ENCODE measurements at places on chromosomes 7 and 10.

GRCh38 chr10:117694190-117694589 lies 151.6 kb downstream of the EMX2 start:
- no peak for DNase-seq

- DNase-seq, result no peak
Measured at GRCh38 chr10:13095094-13095493, 4.9 kb upstream of the OPTN start.

DNA sequence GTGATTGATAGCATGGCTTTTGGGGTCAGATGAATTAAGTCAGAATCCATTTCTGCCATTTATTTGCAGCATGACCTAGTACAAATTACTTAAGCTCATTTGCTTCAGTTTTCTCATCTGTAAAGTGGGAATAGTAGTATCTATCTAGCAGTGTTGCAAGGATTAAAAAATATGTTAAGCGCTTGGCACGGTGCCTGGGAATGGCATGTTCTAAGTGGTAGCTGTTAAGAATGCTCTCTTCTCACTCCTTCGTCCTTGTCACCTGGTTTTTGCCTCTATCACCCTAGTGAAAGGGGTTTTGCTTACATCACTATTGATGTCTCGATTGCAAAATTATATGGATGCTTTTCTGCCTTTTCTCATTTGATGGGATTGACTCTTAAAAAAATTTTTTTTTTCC lies 7.4 kb downstream of the TMEM248 start:
- DNase-seq, result no peak

- DNase-seq, result no peak
Measured at GRCh38 chr7:40717242-40717641, 582.4 kb downstream of the SUGCT start.

DNA sequence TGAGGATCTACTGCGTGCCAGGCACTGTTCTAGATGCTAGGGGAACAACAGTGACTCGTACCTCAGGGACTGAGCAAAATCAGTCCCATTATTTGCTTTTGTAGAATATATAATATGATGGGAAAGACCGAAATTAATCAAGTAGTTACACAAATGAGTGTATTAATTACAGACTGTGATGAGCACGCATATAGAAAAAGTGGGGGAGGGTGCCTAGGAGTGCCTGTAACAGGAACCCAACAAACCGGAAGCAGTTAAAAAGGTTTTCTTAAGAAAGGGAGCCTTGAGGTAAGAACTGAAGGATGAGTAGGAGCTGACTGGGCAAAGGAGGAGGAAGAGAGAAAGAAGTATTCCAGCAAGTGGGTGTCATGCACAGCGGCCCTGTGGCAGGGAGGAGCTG lies 28.2 kb upstream of the IL6 start:
- no peak for DNase-seq

GRCh38 chr7:33921216-33921938 lies 16.0 kb downstream of the BMPER start:
- DNase-seq, result no peak

GRCh38 chr10:104650072-104650471 lies 9.0 kb downstream of the SORCS3 start:
- no peak for DNase-seq

DNA sequence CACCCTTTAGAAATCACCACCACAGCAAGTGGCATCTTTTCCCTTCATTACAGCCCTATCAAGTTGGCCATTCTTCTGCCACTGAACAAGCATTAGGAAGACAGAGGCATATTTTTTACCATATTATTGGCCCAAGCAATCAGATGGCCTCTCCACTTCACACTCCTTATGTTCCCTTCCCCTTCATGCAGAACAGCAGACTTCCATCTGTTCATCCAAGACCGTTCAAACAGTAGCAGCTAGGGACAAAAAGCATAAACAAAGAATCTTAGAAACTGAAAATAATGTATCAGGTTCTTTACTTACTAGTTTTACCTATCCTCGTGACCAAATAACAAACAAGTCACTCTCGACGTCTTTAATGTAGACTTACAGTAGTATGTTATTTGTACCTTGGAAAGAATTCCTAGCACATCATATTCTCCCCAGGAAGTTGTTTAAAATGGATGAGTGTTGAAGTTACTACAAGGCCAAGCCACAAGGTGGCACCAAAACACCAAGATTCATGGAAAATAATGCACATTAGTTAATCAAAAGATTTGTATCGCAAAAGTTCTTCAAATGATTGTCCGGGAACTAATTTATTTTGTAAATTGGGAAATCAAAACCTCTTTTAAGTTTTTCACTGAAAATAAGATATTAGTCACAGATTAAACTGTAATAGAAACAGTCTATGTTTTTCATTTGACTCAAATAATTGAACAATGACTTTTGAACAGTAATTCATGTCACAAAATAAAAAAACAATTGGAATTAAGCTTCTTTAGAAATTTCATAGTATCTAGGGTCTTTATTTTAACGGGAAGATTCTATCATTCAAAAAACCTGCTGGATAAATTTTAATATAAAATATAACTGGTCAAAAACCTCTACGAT lies 112.1 kb downstream of the VPS41 start:
- DNase-seq, result peak; percentile 22

DNA sequence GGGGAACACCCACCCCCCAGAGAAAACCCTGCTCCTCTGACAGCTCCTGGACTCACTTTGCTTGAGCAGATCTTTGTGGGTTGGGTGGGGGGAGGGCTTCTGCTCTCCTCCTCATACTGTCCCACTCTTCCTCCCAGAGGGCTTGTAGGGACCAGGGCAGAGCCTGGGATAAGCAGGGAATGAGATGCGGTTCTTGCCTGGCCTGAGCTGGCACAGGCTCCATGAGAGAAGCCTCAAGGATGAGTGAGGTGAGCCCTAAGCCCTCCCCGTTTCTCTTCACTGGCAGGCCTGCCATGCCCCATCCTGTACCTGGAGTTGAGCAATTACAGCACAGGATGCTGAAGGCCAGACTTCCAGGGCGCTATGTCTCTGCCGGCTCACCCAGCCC lies 134.7 kb downstream of the ADAM12 start:
- no peak for DNase-seq

DNA sequence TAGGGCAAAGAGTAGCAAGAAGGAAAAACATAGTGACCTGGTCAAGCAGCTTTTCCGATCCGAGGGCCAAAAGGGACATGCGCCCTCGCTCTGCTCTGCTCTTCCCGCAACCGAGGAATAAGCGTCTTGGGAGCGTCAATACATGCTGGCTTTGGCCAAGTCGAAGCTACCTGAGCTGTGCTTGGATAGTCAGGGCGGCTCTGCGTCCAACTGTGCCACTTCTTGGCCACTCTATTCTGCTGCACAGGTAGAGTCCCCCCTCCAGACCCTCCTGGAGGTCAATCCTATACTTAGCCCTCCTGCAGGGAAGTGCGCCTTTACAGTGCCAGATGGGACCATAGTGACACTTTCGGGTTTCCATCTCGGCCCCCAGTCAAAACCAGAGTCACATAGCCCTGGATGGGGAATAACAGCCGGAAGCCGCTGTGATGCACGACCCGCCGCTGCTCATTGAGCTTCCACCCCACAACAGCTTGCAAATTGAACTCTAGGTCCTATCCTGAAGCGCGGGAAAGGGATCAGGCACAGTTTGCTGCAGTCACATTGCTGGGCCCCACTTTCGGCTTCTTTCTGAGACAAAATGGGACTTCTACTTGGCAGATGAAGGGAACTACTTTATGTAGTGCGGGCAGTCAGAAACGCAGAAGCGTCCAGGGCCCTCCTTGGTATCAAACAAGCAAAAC lies 1.1 kb upstream of the HPSE2 start:
- DNase-seq, result no peak

- no peak for DNase-seq
Measured at GRCh38 chr10:117830787-117831212, 215.9 kb downstream of the RAB11FIP2 start.

DNA sequence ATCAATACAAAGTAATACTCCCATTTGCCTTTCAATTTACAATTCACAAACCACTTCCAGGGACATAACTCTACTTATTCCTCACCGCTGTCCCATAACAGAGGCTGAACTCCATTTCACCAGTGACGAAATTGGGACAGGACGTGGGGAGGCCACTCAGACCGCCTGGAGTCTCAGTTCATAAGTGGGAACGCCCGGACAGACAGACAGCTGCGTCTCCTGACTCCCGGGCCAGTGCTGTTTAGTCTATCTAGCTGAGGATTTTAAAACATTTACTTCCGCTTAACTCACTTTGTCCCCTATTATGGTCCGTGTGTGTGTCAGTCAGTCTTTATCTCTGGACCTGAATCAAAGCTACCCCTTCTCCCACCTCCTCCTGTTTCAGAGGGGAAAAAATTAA lies 67.4 kb upstream of the ZNF438 start:
- DNase-seq, result no peak

DNA sequence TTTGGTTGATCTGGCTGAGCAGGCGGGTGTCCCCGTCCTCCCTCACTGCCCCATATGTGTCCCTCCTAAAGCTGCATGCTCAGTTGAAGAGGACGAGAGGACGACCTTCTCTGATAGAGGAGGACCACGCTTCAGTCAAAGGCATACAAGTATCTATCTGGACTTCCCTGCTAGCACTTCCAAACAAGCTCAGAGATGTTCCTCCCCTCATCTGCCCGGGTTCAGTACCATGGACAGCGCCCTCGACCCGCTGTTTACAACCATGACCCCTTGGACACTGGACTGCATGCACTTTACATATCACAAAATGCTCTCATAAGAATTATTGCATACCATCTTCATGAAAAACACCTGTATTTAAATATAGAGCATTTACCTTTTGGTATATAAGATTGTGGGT lies 26.9 kb upstream of the TRIM56 start:
- DNase-seq, result no peak

GRCh38 chr7:32219416-32219815 lies 149.2 kb upstream of the PDE1C start:
- DNase-seq, result no peak

- DNase-seq, result no peak
Measured at GRCh38 chr7:92994901-92995300, 122.9 kb downstream of the SAMD9 start.

DNA sequence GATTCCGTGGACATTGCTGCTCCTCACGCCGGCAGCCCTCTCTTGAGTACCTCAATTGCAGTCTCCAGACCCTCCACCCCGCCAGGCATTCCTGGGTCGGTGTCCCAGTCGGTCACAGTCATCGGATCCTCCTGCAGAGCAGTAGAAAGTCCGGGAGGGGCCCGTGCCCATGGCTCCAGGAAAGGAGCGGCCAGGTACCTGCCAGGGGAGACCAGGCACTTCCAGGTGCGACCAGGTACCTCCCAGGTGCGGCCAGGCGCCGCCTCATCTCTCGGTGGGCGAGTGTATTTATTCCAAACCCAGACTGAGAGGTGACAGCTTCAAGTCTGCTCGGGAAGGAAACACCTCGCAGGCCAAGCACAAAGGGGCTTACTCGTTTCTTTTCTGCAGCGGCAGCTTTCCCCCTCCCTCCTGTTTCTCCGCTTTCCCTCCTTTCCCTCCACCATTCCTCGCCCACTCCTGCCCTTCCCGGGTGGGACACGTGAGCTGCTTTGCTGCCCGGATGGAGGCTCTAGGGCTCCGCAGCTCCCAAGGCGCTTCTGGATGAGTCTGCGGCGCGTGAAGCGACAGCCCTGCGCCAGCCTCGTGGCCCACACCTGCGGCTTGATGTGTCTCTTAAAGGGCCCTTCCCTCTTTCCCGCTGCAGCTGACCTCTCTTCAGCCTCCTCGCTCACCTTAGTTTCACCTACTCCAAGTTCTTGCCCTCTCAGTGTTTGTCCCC lies 39.4 kb upstream of the AGK start:
- DNase-seq, result no peak

GRCh38 chr10:99983280-99983988 lies 26.3 kb downstream of the DNMBP start:
- DNase-seq, result no peak

All from NCI-H187 (cell line).